Upper lobe of right lung (tissue), 1 donor: ENCODE measurements at places on chromosomes 2 and 18.

GRCh38 chr18:22544626-22545025 lies 126.9 kb upstream of the CTAGE1 start:
- DNase-seq: no peak

DNA sequence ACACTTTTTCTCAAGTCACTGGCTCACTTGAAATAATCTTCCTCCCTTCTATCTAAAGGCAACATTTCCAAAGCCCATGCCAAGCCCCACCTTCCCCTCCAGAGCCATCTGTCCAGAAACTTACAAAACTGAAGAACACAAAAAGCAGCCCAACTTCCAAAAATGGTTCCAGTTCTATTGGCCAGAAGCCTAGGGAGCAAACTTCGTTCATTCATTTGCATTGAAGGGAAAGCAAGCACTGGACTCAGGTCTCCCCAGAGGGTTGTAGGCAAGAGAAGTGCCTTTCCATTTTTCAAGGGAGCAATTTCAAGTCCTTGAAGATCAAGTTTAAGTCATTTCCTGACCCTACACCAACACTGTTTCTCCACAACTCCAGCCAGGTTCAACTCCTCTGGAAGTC lies 585.0 kb downstream of the BCL11A start:
- DNase-seq: no peak

- no peak for DNase-seq
These were observed 598 bp upstream of the C2orf69 start for GRCh38 chr2:199910338-199911051.

- DNase-seq: no peak
These were observed 232.9 kb upstream of the STK17B start for GRCh38 chr2:196404276-196404675.

GRCh38 chr2:28633746-28634145 lies 117.9 kb upstream of the PPP1CB start:
- DNase-seq: no peak

- DNase-seq: no peak
These were observed 231.7 kb upstream of the FOSL2 start for GRCh38 chr2:28160986-28161425.

GRCh38 chr2:66573821-66574233 lies 138.9 kb downstream of the MEIS1 start:
- no peak for DNase-seq

DNA sequence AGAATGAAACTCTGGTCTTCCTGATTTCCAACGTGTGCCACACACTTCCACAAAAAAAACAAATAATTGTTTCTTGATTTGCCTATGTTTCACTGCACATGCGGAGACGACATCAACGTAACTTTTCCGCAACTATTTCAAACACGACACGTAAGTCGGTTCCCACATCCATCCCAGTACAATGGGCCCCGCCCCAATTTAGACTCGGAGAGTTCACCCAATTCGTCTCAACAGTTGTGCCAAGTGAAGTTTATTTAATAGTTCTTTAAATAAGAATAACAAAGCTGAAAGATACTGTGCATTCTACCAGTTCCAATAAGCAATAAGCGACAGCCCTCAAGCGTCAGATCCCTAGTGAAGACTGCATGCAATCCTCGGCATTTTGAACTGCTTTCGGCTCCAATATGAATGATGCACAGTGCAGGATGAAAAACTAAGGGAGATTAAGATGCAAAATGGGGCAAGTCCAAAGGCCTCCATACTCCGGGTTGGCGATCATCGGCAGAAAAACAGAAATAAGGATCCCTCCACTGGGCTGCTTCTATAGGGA lies 664 bp downstream of the CCT4 start:
- DNase-seq: no peak

- no peak for DNase-seq
These were observed 7.1 kb upstream of the CERS6 start for GRCh38 chr2:168448980-168449379.

GRCh38 chr18:79547413-79548076 lies 132.1 kb upstream of the CTDP1 start:
- DNase-seq: peak; percentile 49

- no peak for DNase-seq
These were observed 103.9 kb upstream of the COL3A1 start for GRCh38 chr2:188870289-188870688.

- no peak for DNase-seq
These were observed 24.1 kb downstream of the CFLAR start for GRCh38 chr2:201139836-201140604.

- no peak for DNase-seq
These were observed 126.8 kb upstream of the CAPN13 start for GRCh38 chr2:30934066-30934465.

DNA sequence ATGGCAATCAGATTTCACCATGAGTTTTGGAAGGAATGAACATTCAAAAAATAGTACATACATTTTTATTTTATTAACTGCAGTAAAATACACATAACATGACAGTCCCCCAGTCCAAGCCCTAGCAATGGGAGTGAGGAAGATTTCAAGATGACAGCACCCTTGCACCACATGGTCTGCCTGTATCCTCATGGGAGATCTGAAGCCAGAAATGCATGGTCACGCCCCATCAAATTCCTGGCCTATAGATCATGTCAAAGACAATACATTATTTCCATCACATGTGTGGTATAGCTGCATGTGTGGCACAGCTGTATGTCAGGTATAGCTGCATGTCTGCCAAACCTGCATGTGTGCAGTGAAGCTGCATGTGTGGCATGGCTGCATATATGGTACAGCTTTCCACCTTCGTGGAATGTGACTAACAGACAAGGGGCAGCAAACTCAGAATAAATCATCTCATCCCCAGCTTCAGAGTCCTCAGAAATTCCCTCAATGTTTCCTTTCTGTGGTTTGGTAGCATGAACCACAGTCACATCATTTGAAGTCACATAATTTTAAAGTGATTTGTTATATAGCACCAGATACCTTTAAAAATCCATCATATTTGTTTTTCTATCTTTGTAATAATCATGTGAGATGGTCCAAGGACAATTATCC lies 518.2 kb upstream of the SOX11 start:
- DNase-seq: no peak

- peak; percentile 51 for DNase-seq
These were observed 2.5 kb upstream of the DUSP2 start for GRCh38 chr2:96147593-96148201.

DNA sequence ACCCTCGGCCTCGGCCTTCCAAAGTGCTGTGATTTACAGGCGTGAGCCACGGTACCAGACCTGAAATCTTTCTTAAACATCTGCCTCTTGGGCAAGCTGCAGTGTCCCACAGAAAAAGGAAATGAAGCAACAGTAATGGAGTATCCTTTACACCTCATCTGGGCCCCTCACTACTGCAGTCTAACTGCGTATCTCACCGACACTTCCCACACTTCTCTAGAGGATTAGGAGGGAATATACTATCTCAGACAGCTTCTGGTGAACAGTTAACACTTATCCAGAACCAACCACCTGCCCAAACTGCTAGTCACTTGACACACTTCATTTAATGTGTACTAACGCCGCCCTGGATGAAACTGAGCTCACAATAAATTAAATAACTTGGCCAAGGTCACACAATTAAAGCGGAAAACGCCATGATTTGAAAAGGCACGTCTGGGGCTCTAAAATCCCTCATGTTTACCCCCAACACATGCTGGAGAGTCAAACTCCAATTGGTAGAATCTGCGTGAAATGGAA lies 993 bp downstream of the COX7A2L start:
- DNase-seq: no peak

DNA sequence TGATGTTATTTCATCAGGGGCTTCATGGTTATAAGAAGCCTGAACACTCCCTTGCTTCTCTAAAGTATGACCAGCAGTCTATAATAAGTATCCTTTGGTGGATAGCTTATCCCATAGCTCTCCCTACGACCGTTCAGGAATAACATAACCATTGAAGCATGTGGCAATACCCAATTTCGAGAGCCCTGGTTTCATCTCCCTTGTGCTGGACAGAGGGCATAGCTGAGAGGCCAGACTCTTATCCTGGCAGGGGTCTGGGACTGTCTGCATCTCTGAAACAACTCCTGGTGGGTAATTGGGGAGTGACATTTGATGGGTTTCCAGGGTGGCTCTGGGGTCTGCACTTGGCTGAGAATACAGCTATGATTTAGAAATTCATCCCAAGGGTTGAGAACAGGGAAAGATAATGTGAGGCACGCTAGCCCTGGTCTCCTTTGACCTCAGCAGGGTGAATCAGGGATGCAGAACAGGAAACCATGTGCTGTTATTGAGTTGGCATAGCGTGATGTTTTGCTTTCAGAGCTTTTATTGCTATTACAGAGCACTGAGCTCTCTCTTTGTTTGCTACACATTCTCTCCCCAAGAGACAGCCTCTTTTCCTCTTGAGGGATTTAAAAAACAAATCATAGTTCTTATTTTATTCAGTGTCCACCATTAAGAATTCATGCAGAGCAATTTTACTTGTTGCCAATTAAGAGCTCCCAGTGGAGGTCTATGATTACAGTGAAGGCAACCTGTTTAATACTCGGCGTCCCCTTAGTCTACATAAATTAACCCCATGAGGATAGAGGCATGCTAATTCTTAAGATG lies 274.5 kb downstream of the NCKAP5 start:
- no peak for DNase-seq

- no peak for DNase-seq
These were observed 182.6 kb downstream of the PDE11A start for GRCh38 chr2:177889818-177890460.

DNA sequence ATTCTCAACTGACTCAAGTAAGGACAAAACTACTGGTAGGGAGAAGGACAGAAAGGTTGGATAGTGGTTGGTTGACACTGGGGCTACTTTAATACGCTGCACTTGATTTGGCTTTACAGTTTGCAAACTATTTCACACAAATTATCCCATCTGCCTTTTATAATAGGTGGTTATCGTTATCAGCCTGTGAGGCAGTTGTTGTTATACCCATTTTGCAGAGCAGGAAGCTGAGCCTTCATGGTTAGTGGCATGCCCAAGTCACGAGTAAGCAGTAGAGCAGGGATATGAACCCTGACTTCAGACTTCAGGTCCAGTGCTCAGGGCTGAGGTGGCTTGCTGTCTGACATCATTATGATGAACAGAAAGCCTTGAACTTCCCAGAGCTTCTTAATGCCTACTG lies 5.3 kb downstream of the CTIF start:
- no peak for DNase-seq

- DNase-seq: no peak
These were observed 7.9 kb upstream of the CCBE1 start for GRCh38 chr18:59705145-59705544.

DNA sequence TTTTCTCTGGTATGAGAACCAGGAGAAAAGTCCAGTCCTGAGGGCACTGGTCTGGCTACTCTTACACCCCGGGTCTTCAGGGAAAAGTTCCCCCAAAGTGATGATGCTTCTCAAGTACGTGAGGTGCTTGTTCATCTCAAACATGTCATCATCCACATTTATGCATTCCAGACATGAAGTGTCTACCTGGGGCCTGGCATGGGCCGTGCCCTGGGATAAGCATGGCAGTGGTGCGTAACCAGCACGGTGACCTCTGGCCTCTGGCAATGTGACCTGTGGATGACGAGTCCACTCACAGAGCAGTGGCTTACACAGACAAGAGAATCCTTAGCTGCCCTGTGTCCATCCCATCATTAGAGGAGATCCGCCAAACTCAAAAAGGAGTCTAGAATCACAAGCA lies 74.8 kb upstream of the LGALSL start:
- no peak for DNase-seq

DNA sequence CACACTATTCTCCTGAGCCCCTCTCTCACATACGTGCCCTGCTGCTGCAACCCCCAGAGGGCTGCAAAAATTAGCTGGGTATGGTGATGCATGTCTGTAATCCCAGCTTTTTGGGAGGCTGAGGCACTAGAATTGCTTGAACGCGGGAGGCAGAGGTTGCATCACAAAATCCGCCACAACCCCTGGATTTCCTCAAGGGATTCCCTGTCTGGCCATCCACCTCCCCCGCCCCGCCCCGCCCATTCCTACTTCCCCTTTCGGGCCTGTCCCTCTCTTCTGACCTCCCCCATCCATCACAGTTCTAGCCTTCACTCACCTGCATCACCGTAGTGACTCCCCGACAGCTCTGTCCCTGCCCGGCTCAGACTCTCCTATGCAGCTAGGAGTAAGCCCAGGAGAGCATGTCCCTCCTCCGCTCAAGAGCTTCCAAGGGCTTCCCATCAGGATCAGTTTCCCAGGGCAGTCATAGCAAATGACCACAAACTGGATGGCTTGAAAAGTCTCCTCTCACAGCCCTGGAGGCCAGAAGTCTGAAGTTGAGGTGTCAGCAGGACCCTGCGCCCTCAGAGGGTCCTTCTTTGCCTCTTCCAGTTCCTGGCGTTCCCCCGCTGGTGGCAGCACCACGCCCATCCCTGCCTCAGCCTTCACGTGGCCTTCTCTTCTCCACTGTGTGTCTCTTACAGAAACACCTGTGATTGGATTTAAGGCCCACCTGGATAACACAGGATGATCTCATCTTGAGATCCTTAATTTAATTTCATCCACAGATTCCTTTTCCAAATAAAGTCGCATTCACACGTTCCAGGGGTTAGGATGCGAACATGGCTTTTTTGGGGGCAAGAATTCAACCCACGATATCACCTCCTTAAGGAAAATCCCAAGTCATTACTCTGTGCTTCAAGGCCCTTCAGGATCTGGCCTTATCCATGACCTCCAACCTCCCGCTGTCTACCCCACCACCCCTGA lies 58.5 kb downstream of the HS1BP3 start:
- peak; percentile 71 for DNase-seq

DNA sequence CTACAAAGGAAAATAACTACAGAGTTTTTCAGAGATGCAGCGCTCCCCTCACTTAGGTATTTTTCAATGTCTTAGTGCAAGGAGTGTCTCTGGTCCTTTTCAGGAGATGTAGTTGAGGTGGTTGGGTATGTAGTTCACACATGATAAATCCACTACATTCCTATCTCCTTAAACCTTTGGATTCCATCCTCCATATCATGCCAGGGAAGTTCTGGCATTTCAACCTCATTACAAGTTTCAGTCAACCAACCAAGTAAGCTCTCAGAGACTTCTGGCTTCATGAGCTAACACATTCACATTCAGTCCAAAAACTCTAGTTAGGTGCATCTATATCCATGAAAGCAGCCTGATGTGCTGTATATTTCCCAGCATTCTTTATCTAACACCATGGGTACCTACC lies 47.3 kb downstream of the MAP3K20 start:
- DNase-seq: no peak

DNA sequence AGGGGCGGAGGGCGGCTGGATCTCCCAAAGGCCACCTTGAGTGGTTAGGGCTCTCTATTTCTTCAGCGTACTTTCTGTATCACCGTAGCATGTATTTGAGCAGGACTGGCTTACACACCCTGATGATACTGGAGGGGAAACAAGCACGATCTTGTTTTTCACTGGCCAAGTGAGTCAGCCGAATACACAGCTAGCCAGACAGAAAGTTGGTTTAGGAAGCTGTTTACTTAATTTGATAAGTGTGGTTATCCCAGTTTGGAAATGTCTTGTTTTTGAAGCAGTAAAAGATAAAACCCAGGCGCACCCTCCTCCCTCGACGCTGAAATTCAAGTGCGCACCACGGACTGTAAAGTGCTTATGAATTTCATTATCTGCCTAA lies 582 bp downstream of the RIOK3 start:
- DNase-seq: no peak
